Fibroblast of lung (primary cell): ENCODE measurements at places on chromosomes 4 and X.
A peak's percentile ranks its signal among the peaks of the same experiment; 100 is the strongest.

- DNase-seq: no peak
Observed at GRCh38 chr4:41799126-41799525, 50.6 kb upstream of the PHOX2B start.

DNA sequence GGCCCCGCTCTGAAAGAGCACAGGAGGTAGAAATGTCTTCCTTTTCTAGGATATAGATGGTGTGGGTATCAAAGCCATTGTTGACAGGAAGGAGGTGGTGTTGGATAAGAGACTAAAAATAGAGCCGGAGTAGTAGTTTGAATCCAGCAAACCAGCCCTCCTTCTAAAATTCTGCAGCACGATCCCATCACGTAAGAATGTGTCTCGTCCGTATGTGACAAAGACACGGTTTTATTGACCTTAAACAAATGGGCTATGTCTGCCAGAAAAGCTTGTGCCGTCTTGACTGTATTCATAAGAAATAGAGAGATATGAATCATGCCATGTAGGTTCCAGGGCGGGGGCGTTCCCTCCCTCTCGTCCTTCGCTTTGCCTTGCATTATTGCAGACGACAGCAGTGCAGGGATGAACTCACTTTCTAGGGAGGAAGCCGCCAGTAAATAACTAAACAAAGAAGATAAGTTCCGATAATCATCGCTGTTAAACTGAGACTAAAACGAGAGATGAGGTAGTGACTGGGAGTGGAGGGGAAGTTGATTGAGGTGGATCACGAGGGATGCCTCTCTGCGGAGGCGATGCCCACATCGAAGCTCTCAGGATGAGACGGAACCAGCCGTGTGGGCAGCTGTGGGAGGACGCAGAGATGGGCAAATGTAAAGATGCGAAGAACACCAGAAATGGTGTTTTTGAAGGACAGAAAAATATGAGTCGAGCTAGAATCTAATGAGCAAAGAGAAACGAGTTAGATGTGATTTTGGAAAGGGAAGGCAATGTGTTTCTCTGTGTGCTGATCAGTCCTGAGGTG, 3.4 kb downstream of the TENM3 start:
- peak; percentile 57 for DNase-seq

DNA sequence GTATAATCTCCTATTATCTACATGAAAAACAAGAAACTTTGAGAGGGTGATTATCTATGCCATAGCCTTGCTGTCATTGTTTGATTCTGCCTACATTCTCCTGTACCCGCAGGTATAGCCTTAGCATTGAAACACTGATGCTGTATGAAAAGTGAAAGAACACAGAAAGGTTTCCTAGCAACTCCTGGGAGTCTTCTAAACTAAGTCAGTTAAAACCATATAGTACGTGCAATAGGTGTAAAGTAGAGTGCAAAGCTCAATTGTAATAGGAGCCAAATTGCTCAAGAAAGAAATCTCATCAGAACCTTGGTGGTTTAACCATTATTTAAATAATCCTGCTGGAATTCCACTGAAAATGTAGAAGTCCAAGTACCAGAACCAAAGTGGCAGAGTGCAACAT, 489.7 kb downstream of the PCDH10 start:
- DNase-seq: no peak

DNA sequence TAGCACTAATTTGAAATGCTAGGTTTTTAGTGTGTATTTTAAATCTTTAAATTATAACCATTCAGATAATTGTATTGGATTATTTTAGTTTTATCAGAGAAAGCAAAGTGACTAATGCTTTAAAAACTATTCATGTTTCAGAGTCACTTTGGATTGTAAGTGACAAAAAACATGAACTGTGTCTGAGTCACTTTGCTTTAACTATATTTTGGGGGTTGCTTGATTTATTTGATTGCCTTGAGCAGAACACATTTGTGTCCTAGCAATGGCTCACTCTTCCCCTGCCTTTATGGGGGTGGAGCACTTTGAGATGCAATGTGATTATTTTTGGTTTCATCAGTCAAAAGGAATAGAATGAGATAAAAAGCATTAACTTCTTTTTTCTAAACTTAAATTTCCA, 188.4 kb upstream of the ARX start:
- no peak for DNase-seq

DNA sequence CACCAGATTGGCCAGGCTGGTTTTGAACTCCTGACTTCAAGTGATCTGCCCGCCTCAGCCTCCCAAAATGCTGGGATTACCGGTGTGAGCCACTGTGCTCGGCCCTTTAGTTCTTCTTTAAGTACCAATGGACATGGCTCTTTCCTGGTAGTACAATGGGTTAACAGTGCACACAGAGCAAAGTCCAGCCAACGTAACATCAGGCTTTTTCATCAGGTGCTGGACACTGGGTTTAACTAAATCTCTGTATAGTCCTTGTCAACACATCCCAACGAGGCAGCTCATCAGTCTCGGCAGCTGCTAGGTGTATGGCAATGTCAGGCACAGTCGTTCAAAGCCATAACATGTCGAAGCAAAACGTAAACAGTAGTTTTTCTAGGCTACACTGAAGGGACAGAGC, 93.8 kb downstream of the HDAC8 start:
- DNase-seq: no peak

DNA sequence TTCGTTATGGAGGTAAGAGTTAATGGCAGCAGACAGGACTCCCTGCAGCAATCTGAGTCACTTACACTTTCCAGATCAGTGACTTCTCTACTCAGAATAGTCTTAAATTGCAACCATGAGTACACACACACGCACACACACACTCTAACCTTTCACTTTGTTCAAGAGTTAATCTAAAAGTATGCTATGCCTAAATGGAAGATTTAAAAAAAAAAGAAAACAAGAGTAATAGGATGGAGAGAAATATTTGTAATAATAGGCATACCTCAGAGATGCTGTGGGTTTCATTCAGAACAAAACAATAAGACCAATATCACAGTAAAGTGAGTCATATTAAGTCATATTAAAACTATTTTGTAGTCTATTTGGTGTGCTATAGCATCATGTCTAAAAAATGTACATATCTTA, 969.1 kb upstream of the PCDH10 start:
- DNase-seq: peak; percentile 36
